Lower lobe of right lung (tissue), 2 donors: ENCODE measurements at places on chromosomes 11 and 22.

GRCh38 chr11:92697461-92698312 is 271.8 kb upstream of the MTNR1B start:
- no peak overlapping the region for H3K4me3 ChIP-seq
- H3K36me3 ChIP-seq = no peaks in the 10 kb centered on the region
- no peak overlapping the region for H3K27ac ChIP-seq
- no peaks in the 10 kb centered on the region for H3K4me1 ChIP-seq

DNA sequence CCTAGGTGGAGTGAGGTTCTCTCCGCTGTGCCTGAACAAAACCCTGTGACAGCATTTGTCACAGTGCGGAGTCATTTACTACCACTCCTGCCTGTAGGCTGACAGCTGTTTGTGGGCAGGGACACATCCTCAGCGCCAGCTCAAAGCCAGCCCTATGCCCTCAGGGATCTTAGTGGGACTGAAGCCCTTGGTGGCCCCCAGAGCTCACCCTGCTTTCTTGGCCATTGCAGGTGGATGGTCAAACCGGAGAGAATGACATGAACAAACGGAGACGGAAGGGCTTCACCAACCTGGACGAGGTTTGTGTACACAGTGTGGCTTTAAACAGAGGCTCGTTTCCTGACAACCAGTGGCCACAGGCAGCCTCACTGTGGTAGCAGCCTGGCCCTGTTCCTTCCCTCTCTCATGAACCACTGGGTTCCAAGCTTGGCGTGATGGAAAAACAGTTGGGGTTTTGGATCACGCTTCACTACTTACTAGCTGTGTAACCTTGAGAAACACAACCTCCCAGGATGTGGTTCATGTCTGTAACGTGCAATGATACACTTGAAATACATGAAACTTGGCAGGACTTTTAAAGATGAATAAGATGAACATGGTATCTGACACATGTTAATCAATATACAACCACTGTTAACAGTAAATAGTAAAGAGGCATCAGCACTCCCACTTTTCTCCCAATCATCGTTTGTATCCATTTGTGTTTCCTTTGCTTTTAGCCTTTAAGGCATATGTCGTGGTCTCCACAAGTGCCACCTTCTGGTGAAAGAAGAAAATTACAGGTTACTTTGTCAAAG is 125.8 kb downstream of the MICAL2 start:
- no peak overlapping the region for H3K4me3 ChIP-seq
- peak overlapping the region; percentile 57 for H3K27ac ChIP-seq

GRCh38 chr11:118128721-118129470 is 23.7 kb downstream of the SCN4B start:
- no peak overlapping the region for H3K27ac ChIP-seq
- no peak for DNase-seq
- H3K36me3 ChIP-seq = no peaks in the 10 kb centered on the region
- no peaks in the 10 kb centered on the region for H3K4me1 ChIP-seq
- H3K4me3 ChIP-seq = no peak overlapping the region
- H3K27me3 ChIP-seq = no peaks in the 10 kb centered on the region

DNA sequence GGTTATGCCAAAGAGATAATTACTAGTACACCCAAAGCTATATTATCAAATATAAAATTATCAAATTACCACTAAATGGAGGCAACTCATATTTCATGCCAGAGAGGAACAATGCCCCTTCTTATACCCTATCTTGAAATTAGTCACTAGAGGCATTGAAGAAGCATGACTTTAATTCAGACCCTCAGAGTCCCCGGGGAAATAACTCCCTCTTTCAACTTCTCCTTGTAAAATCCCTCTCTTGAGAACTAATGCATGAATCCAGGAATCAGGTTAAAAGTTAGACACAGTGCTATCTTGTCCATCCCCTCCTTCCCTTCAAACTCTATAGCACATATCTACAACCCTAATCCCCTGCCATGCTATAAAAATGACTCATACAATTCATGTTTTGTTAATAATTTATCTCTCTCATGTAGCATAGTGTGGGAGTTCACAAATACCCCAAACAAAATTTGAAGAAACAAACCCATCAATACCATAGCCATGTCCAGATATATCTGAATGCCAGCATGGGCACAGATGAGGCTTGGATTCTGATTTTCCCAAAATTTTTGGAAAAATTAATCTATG is 665.4 kb downstream of the KCNA4 start:
- no peaks in the 10 kb centered on the region for H3K27me3 ChIP-seq
- no peaks in the 10 kb centered on the region for H3K4me1 ChIP-seq
- H3K4me3 ChIP-seq = no peak overlapping the region
- H3K27ac ChIP-seq = no peak overlapping the region
- no peaks in the 10 kb centered on the region for H3K36me3 ChIP-seq
- DNase-seq = no peak

DNA sequence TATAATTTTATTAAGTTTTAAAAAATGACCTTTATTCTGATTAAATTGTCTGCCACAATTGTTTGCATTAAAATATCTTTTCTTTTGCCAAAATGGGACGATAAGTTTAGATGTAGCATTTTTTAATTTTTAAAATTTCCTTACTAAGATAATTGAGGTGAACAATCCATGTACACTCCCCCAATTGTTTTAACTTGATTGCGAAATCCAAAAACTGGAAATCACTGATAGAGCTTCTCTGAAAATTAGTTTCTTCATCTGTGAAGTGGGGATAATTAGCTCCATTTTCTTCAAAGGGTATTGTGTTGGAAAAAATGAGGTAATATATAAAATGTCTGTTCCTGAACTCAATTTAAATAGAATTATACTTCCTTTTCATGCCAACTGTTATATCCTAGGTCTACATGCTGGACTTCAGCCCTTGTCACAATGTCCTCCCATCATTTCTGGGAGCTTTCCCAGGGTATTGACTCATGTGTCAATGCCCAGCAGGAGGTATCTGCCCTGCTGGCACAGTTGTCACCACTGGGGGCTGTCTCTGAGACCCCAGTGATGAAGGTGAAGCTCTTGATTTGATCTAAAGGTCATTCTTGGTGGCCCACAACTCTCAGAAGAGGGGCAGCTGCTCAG is 28.7 kb upstream of the NAV2 start:
- DNase-seq = no peak
- no peaks in the 10 kb centered on the region for H3K27me3 ChIP-seq
- H3K36me3 ChIP-seq = no peaks in the 10 kb centered on the region
- no peak overlapping the region for H3K4me3 ChIP-seq
- no peak overlapping the region for H3K27ac ChIP-seq

DNA sequence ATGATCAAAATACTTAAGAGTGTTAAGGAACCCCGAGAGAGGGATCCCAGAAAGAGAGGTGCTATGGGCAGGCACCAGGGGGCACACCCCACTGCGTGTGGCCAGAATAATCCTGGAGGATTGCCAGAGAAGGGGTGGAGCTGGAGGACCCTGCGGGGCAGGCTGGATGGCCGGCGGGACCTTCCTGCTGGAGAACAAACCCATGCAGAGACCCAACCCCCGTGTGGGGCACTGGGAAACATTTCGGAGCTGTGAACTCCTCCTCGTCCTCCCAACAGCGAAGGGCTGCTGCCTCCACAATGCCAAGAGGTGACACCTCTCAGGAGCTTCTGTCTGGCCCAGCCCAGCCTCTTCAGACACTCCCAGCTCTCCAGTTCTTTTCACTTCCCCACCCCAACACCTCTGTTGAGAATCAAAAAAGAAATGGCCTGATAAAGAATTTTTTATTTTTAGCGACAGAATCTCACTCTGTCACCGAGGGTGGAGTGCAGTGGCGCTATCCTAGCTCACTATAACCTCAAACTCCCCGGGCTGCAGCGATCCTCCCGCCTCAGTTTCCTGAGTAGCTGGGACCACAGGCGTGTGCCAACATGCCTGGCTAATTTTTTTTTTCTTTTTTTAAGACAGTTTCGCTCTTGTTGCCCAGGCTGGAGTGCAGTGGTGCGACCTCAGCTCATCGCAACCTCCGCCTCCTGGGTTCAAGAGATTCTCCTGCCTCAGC is 25.6 kb downstream of the RHOD start:
- H3K36me3 ChIP-seq = no peaks in the 10 kb centered on the region
- DNase-seq = no peak
- no peak overlapping the region for H3K27ac ChIP-seq

- H3K4me1 ChIP-seq = no peaks in the 10 kb centered on the region
- no peaks in the 10 kb centered on the region for H3K27me3 ChIP-seq
- no peak overlapping the region for H3K4me3 ChIP-seq
- no peaks in the 10 kb centered on the region for H3K36me3 ChIP-seq
- no peak overlapping the region for H3K27ac ChIP-seq
Observed at GRCh38 chr11:32919338-32919737, 26.7 kb downstream of the QSER1 start.
